ENCODE measurements at places on chromosomes 2 and 18. TPM values are rescaled to one million over a fixed set of nuclear protein-coding genes. Genes with fewer than 3 reads are reported as not detected.

Gene SERPINB4
- total RNA-seq = not detected

Gene NR4A2
- total RNA-seq = 0.85 TPM

Gene IAH1
- total RNA-seq = 72.2 TPM

Gene ZSWIM2
- not detected for total RNA-seq

Gene FOXI3
- total RNA-seq = not detected

Gene KLF11
- total RNA-seq = 23.7 TPM

Gene RNF149
- total RNA-seq = 29.9 TPM

Gene VIT
- total RNA-seq = 0.77 TPM

Gene DNER
- total RNA-seq = 0.31 TPM

Gene SLC4A5
- 1.2 TPM for total RNA-seq

Gene SLC23A3
- total RNA-seq = 3.3 TPM

DNA sequence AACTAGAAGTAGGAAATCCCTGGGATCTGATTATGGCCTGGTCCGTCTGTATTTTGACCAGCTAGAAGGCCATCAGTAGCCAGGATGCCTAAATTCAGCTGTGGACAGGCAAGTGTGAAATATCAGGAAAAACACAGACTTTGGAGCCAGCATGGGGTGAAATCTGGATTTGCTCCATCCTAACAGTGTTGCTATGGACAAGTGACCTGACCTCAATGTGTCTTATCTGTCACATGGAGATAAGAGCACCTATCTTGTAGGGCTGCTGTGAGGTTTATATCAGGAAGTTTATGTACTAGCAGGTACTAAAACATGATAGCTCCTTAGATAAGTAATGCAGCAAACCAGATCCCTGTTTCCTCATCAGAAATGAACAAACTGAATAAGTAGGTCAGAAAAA lies 460.4 kb downstream of the STK39 start:
- no peak for DNase-seq

- DNase-seq = no peak
These were observed 28.9 kb upstream of the IER3IP1 start for GRCh38 chr18:47204908-47205522.

DNA sequence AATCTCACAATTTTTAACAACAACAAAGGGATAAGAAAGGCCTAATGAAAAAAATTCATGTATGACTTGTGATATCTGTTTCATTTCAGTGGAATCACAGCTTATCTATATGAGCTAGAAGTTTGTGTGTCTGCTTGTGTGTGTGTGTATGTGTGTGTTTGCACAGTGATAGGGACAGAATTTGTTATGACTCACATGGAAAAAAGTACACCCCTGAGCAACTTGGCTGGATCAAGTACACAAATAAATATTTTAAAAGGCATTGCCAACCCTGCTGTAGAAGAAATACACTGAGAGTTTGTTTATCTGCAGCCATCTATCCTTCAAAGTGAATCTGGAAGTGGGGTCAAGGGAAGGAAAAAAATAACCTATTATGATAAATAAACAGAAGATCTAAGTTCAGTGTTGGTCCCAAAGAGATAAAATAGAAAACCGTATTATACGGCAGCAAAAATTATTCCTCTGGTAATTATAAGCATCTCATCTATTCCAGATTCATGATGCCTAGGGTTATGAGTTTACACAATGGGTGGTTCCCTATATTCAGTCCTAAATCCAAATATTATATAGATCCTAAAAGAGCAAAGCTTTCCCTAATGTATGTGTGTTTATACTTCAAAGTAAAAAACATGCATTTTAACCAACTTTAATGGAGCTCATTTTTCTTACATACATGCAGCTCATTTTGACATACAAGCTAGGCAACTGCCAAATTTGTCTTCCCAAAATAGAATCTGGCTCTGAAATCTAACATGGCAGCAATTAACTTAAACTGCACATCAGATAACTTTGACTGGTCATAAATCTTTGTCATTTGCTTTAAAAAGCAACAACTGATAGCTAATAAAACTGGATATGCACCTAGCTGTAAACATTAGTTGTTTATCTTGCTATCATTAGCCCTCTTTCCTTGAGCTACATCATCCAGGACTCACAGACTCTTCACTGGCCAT lies 420.6 kb downstream of the IRS1 start:
- DNase-seq = no peak

- no peak for DNase-seq
These were observed 30.0 kb downstream of the IL1R2 start for GRCh38 chr2:102021779-102022178.

GRCh38 chr2:180990794-180991193 lies 10.4 kb downstream of the UBE2E3 start:
- no peak for DNase-seq

DNA sequence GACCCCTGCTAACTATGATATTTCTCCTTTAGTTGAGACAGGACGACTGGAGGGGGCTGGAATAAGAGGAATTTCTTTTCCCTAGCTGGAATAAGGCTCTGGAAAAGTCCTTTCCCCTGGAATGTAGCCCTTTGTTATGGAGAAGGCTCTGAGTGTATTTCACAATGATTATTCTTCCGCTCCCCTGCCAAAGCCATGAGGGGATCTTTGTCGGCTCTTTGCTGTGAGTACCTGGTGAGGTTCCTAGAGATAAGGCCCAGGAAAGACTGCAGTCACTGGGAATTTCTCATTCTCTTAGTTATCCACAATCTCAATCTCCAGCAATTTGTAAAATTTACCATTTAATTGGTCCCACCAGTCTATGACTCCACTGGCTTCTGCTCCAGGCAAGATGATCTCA lies 340.2 kb upstream of the HNRNPA3 start:
- DNase-seq = no peak

GRCh38 chr2:102839668-102840388 lies 78.0 kb downstream of the TMEM182 start:
- DNase-seq = peak; percentile 25

DNA sequence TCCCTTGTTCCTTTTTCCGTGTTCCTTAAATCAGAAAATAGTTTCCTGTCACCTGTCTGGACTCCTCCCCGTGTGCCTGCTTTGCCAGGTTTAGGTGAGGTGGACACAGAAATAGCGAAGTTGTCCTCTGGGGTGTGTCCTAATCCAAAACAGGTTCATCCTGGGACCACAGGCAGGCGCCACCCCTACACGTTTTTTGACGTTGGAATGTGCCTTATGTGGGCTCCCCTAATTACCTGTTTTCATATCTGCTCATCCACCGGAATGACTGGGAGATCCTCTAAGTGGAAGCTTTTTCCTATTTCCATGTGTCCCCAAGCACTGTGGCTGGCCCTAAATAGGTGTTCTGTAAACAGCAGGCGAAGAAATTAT lies 49.0 kb upstream of the PAIP2B start:
- DNase-seq = no peak

DNA sequence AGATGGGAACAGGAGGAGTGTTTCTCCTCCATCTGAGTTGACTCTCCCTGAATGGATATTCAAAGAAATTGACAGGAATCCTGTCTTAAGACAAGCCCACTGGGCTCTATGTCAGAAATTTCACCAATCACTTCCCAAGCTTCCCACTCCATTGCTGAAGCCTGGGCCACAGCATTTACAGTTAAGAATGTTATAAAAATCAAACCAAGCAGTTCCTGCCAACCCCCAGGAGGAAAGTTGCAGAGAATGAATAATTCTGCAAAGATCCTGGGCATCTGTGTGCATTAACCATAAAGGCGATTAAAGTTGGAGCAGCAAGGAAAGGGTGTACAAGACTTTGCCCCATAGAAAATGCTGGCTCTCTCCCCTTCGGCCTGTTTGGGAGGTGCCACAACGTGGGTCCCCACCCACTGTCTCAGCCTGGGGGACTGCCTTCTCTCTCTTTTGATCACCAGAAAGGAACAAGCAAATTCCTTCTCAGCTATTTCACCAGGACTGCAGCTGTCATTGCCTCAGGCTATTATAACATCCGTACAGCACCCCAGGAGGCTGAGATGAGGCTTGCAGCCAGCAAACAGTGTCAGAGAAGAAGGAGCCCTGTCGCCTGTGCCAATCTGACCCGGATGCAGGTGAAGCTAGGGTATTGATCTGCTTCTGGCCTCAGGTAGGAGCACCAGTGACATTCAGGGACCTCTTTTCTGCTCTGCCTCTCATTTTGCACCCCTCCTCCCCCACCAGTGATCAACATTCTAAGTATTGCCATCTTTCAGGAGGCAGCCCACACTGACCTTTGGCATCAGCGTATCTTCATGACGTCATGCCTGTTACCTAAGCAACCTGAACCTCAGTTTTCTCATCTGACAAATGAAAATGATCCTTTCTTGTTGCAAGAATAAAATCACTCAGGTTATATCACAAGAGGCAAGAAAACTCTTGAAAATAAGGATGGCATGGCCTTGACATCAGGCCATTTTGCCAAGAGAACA lies 219.0 kb downstream of the SH3BP4 start:
- no peak for DNase-seq

- DNase-seq = no peak
These were observed 225.7 kb upstream of the FOSL2 start for GRCh38 chr2:28166956-28167355.

GRCh38 chr18:24089076-24089475 lies 49.8 kb upstream of the CABYR start:
- DNase-seq = no peak

DNA sequence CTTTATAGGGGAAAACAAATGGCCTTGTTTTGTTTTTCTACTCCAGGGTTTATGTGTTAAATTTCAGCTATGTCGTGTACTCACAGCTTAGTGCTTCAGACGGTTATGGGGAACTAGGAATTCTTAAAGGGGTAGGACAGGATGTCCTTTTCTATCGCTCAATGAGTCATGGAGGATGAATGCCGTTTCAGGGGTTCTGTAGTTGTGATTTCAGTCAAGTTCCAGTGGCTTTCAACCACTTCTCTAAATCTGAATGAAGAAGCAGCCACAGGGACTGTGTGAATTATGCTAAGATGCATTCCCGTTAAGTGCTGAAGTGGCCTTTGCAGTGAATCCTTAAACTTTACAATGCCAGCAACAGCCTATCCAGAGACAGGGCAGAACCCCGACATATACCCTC lies 1231.7 kb upstream of the ZEB2 start:
- DNase-seq = no peak

DNA sequence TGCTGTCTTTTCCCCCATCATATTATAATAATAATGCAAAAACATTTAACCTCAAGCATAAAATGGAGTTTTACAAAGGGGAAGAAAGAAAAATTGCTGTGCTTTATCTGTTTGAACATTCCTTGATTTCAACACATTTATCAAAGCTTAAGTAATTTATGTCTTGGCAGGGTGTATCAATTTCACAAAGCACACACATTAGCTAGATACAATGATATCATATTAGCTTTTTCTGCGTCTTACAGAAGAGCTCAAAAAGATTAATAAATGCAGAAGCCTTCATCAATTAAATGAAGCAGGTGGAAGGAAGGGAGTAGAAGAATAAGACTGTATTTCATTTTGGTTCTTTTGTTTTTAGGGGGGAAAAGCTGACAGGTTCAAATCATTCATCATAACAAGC lies 103.0 kb downstream of the NXPH2 start:
- no peak for DNase-seq

DNA sequence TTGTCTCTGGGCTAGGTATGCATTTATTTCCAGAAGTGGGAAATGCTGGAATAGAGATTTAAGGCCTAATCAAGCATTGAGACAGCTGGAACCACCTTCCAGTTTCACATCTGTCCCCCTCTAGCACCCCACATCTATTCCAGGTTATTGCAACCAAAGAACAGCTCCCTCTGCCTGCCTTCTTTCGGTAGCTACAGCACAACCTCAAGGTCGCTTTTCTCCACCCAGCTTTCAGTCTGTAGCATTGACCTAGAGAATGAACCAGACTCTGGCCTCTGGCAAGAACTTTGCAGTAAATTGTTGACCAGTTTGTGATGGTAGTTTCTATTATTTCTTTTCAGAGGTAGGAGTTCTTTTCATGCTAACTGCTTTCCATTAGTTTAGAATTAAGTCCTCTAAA lies 484.2 kb downstream of the DLGAP1 start:
- no peak for DNase-seq

GRCh38 chr18:67728364-67728763 lies 211.8 kb upstream of the DSEL start:
- DNase-seq = no peak

DNA sequence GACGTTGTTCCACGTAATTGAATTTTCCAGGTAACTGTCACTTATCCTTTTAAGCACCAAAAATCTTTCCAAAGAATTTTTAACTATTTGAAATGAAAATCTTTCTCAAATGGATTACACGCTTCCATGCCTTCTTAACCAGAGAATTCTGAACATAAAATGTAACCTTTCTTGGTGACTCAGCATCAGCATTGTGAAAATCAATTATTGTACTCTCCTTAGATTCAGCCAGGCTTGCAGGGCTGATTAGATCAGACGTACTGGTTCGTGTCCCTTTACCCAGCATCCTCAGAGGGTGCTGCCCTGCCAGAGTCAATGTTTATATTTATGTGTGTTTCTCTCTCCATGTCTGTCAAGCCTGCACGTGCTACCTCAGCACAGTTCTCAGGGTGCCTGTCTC lies 623.9 kb downstream of the CNTNAP5 start:
- no peak for DNase-seq

- DNase-seq = no peak
These were observed at the start of gene TGFA for GRCh38 chr2:70553584-70554337. Gene TGFA, minus strand, starts transcription at chr2:70553826. Its CDS starts 59 bp downstream, at chr2:70553767.

- DNase-seq = no peak
These were observed 50.6 kb upstream of the MAPRE2 start for GRCh38 chr18:34990597-34990996.

DNA sequence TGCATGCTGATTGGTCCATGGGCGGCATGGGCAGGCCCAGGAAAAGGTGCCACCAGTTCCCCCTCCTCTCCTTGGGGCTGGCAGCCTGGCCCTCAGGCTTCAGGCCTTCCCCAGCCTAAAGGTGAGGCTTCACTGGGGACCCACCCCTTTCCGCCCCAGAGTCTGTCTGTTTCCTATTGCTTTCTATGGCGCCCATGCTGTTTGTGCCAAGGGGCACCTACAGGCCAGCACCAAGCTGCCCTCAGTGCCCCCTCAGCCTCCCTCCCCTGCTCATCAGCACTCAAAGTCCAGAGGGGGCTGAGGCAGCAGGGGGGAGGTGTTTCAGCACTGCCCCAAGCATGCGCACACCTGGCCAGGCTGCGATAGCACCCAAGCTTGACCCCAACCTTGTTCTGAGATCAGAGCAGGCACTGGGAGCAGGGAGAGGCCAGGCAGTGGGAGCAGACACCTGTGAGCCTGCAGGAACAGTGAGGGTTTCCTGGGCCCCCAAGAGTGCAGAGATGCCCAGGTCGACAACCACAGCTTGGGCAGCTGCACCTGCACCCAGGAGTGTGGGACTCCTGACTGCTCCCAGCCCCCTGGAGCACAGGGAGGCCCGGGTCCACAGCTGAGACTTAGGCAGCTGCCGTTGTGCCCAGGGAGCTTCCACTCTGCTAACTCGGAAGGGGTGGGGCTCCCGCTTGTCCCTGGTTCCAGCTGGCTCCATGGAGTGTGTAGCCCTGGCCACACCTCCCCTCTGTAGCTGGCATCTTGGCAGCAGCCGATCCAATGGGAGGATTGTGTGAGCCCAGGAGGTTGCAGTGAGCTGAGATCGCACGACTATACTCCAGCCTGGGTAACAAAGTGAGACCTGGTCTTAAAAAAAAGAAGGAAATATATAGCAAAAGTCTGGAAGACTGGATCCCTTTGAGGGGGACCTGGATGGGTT lies 69.1 kb downstream of the NCAPH start:
- DNase-seq = no peak

- DNase-seq = no peak
These were observed 84.9 kb downstream of the MAPK4 start for GRCh38 chr18:50644807-50645206.
